ENCODE measurements at places on chromosomes 12 and 14.

- no peak for DNase-seq
These were observed 96.1 kb downstream of the APAF1 start for GRCh38 chr12:98741196-98741555.

- no peak for DNase-seq
These were observed 173.0 kb upstream of the IGF1 start for GRCh38 chr12:102653406-102653805.

DNA sequence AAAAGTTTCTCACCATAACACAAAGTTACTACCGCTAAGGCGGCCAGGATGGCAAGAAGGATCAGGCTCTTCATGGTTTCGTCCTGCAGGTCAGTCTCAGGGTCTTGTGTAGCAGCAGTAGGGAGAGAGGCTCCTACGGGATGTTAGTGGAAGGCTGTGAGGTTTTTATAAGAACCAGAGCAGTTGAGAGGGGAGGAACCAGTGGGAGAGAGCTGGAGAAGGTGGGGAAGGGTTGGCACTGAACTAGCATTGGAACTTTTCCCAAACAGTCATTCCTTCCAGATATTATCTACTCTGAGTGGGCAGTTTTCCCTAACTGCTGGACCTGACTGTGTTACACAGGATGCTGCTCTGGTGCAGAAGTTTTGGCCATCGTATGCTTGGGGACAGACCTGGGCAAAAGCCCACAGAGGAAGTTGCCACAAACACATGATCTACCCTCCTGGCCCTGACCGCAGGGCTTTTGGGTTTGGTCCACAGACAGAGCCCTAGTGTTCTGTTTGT is at the start of gene MGP:
Gene MGP (minus strand): TSS at position 137 of the 504 bp plus-strand sequence. CDS start 63 bp downstream, at position 74.
- DNase-seq: no peak

- DNase-seq: no peak
These were observed 98.4 kb upstream of the BTG1 start for GRCh38 chr12:92244036-92244435.

DNA sequence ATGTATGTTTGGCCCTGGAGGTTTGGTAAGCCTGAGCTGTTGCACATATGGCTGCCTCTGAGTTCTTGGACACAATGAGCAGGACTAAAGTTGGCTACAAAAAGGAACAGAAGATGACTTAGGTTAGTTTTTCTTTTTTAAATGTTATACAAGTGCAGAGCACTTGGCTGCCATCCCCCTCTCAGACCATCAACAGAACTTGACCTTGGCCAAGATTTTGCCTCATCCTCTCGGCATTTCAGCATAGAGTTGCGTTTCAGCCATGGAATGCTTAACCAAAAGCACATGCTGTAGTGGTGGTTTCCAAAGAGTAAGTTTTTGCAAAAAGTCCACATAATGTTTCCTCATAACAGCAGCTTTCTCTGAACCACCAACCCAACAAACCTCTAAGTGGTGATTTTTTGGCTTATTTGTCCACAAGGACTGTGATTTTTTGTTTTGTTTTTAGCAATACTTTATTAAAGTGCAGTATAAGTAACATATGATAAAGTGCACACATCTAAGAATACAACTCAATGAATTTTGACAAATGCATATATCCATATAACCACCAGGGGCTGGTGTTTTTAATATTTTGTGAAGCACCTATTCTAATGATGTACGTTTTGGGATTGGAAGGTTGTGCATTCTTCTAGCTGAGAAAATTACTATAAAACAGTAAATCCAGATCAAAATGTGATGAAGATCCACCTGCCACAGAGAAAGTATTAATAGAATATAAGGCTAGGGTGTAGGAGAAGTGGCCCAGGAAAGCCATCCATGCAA is 12.1 kb upstream of the GALNT16 start:
- peak; percentile 86 for DNase-seq

- DNase-seq: peak; percentile 48
These were observed 152.4 kb upstream of the PRICKLE1 start for GRCh38 chr12:42741771-42742510.

DNA sequence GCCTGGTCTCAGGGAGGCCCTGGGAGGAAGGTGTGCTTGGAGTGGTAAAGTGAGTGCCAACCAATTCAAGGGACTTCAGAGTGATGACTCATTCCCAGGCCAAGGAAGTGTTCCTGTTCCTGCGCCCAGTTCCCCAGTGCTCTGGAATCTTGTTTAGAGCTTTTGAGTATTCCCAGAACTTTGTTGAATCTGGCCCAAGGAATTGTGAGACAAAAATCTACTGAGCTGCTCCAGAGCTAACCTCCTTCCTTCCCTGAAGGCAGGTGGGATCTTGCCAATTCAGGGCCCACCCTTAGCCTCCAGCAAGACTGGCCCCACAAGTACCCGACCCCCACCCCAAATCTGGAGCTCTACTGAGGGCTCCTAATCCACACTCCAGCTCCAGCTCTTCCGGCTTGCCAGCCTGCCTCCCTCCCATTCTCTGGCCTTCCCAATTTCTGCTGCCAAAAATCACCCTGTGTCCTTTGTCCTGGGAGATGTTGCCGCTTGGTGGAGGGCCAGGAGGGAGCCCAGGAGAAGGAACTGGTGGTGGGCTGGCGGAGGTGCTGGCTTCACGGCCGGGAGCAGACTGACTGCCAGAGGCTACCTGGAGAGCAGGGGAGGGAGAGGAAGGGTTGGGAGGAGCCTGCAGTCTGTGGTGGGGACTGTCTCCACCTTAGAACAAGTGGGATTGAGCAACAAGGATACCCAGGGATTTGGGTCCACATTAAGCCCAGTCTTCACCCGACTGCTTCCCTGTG is 2.0 kb upstream of the ATN1 start:
- DNase-seq: peak; percentile 55

Measured in AG04450 (cell line).